ENCODE measurements at places on chromosomes 2 and 18.
A peak's percentile ranks its signal among the peaks of the same experiment; 100 is the strongest.

- DNase-seq: no peak
Observed at GRCh38 chr2:60821587-60822302, 59.6 kb upstream of the REL start.

GRCh38 chr2:197883354-197884032 is 79.1 kb downstream of the PLCL1 start:
- peak; percentile 51 for DNase-seq

- DNase-seq: no peak
Observed at GRCh38 chr2:9440058-9440727, 16.7 kb downstream of the CPSF3 start.

DNA sequence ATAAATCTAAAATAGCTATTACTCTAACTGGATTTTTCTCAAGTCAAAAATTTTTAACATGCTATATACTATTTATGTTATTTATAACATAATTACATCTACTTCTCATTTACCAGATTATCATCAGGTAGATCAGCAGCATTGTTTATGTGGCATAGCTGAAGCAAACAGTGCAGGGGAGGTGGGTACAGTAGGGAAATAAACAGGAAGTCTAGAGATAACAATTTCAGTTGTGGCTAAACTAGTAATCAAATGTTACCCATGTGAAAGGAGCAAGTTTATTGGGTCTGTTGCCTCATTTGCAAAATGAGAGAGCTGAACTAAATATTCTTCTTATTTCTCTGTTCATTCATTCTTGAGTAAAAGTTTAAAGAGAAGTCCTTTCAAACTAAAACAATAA is 27.7 kb downstream of the GFPT1 start:
- DNase-seq: no peak

DNA sequence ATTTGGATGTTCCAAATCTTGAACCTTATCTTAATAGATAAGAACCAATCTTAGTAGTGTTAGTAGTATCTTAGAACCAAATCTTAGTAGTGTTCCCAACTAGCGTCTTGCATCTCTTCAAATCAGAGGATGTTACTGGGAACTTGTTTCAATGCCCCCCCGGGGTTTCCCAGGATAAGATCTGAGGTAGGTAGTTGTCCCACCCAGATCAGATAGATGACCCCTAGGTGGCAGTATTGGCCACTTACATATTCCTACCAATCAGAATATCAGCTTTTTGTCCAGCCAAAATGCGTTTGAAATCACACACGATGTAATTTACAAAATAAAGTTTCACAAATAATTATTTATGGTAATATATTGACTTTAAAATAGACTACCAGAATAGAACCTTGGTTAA is 314.8 kb downstream of the MBD2 start:
- no peak for DNase-seq

GRCh38 chr2:100674666-100675065 is 111.9 kb downstream of the PDCL3 start:
- no peak for DNase-seq

GRCh38 chr2:2834105-2834504 is 503.0 kb upstream of the MYT1L start:
- DNase-seq: no peak

GRCh38 chr18:5294457-5295230 is 882 bp downstream of the ZBTB14 start:
- DNase-seq: peak; percentile 12

GRCh38 chr2:96260387-96261260 is 5.2 kb downstream of the TMEM127 start:
- DNase-seq: peak; percentile 37

GRCh38 chr2:157838442-157839161 is 37.5 kb downstream of the ACVR1 start:
- peak; percentile 49 for DNase-seq

GRCh38 chr2:172927641-172928357 is 147.8 kb upstream of the MAP3K20 start:
- peak; percentile 89 for DNase-seq

DNA sequence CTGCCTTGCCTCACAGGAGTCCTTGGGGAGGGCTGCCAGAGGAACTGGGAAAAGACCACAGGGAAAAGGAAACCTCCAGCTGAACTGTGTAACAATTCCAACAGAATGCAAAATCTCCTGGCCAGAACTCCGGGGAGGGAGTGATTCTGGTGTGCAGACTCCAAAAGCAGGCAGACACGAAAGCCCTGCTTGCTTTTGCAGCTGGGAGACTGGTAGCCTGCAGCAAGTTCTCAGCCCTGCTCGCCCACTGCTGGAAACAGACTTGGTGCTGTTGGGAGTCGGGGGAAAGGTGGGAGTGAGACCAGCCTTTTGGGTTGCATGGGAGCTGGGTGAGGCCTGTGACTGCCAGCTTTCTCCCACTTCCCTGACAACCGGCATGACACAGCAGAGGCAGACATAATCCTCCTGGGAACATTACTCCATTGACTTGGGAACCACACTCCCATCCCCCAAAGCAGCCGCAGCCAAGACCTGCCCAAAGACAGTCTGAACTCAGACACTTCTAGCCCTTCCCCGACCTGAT is 26.0 kb upstream of the NMI start:
- DNase-seq: no peak

GRCh38 chr2:54629914-54630857 is 93.3 kb upstream of the EML6 start:
- no peak for DNase-seq

- DNase-seq: no peak
Observed at GRCh38 chr2:59073286-59073685, 832.2 kb upstream of the FANCL start.

DNA sequence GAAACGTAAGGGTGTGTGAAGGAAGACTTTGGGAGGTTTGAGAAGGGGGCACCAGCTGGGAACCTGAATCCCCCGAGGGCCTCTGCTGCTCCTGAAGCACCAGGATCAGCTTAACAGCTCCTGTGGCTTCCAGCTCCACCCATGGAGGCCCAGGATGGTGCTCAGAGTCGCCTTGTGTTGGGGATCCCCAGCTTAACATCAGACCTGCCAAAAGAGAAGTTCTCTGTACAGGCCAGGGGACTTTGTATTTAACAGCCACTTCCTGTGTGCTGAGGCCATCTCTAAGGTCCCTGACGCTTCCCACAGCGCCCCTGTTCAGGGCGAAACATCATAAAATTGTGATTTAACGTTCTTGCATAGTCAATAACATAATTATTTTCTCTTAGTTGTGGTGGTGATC is 77.5 kb downstream of the NCK2 start:
- DNase-seq: no peak

DNA sequence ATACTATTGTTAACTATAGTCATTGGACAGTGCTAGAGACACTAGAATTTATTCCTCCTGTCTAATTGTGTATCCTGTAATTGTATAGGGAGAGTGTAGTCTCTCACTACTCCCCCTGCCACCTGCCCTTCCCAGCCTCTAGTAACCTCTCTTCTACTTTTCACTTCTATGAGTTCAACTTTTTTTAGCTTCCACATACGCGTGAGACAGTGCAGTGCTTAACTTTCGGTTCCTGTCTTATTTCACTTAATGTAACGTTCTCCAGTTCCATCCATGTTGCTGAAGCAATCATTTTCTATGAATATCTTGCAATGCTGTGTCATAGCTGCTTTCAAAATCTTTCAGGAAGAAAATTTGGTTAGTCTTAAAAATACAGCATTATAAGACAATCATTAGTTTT is 22.8 kb upstream of the RUFY4 start:
- no peak for DNase-seq

GRCh38 chr18:53946594-53946993 is 277.9 kb downstream of the MBD2 start:
- no peak for DNase-seq

DNA sequence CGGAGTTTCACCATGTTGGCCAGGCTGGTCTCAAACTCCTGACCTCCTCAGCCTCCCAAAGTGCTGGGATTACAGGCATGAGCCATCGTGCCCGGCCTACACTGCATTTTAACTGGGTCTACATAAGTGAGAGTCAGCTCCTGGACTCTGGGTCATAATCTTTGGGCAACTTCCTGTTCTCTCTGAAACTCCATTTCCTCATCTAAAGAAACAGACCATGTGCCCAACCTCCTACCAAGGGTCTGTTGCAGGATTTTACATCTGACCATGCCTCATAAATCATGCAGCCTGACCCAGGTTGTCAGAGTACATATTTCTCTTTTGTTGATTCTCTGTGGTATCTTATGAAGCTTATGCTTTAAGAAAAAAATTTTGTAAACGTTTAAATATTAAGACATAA is 280.4 kb downstream of the ALPK2 start:
- DNase-seq: no peak

GRCh38 chr2:108560241-108560811 is 26.1 kb downstream of the LIMS1 start:
- no peak for DNase-seq

- no peak for DNase-seq
Observed at GRCh38 chr2:215409331-215410127, 26.3 kb downstream of the FN1 start.

DNA sequence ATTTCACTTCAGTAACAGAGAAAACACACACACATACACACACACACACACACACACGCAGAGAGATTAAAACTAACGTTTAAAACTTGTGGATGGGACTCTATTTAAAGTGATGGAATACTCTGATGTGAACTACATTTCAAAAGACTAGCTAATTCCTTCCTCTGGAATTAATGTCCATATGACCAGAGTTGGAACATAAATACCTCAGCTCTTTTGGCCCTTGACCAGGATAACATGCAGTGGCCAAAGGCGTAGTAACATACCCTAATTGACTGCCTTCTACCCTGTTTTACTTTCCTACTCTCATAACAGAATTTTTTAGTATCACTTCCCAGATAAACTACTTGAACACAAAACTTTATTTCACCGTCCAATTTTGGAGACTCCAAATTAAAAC is 671.3 kb upstream of the CHAC2 start:
- DNase-seq: no peak

- no peak for DNase-seq
Observed at GRCh38 chr18:49460976-49461601, 644 bp upstream of the DYM start.

DNA sequence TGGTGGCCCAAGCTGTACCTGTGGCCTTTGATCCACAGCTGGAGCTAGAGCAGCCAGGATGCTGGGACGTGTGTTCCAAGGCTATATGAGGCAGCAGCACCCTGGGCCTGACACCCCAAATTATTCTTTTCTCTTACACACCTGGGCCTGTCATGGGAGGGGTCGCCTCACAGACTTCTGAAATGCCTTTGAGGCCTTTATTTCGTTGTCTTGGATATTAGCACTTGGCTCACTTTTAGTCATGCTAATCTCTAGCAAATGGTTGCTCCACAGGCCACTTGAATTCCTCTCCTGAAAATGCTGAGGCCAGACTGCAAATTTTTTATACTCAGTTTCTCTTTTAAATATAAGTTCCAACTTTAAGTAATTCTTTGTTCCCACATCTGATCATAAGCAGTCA is 22.0 kb upstream of the IL1R2 start:
- no peak for DNase-seq

GRCh38 chr2:212245880-212246279 is 292.7 kb downstream of the ERBB4 start:
- no peak for DNase-seq

DNA sequence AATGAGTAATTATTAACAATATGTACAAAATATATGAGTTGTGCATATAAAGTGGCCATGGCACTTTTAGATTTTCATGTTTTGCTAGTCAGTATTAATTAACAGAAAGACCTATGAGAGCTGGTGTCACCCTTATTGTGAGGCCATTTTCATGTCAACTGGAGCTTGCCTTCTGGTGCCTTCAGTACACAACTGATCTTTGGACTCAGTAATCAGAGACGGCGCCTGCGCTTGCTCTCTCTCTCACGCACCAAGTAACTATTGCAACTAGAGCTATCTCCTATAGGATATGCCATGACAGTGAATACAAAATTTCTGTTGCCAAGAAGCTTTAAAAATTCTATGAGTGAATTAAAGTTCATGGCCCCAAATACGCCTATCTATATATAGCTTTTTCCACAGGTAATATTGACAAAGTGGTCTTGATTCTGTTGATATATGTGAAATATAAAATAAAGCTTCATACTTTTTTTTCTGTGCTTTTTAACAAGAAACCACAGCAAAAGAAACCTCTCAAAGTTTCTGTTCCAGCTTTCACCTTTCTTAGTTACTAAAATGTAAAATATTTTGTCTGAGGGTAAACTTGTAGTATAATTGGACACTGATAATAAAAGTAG is 2.9 kb downstream of the SERTAD2 start:
- DNase-seq: no peak

GRCh38 chr2:240308111-240308651 is 127.3 kb upstream of the GPC1 start:
- no peak for DNase-seq

GRCh38 chr2:191617575-191617974 is 60.4 kb upstream of the NABP1 start:
- DNase-seq: no peak

GRCh38 chr2:109513749-109514588 is 99.8 kb downstream of the SEPTIN10 start:
- DNase-seq: peak; percentile 76

GRCh38 chr2:85725451-85725850 is 28.3 kb upstream of the ATOH8 start:
- DNase-seq: no peak

DNA sequence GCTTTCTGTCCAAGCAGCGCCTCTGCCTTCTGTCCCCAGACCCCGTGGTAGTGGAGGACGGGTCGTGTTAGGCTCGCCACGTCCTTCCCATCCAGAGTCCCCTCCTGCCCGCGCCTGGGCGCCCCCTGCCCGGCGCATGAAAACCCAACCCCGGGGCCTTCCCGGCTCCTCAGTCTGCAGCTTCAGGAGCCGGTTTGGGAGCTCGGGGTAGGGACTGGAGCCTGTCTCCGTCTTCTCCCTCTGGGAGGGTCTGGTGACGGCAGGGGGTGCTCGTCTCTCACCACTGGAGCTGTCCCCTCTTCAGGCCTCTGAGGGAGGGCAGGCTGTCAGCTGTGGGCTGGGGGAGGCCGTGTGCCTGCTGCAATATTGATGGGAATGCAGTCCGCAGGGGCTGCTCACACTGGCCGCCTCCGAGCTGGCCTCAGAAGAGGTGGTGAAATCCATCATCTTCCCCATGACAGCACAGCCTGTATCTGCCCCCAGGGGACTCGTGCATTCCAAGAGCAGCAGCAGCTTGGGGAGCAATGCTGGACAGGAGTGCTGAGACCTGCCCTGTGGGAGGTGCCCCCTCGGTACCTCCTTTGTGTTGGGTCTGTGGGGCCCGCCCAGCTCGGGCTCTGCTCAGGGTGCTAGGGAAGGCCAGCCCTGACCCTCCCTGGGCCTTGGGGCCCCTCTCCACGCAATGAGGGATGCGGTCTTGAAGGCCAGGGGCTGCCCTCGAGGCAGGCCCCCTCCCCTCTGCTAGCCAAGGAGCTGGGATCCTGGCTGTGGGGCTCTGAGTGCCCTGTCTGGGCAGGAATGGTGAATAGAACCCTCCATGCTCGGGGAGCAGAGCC is 17.8 kb upstream of the KLHL30 start:
- DNase-seq: no peak

- DNase-seq: no peak
Observed at GRCh38 chr2:3785220-3785889, 82.0 kb downstream of the DCDC2C start.

- DNase-seq: no peak
Observed at GRCh38 chr2:19764998-19765397, 136.8 kb downstream of the TTC32 start.

DNA sequence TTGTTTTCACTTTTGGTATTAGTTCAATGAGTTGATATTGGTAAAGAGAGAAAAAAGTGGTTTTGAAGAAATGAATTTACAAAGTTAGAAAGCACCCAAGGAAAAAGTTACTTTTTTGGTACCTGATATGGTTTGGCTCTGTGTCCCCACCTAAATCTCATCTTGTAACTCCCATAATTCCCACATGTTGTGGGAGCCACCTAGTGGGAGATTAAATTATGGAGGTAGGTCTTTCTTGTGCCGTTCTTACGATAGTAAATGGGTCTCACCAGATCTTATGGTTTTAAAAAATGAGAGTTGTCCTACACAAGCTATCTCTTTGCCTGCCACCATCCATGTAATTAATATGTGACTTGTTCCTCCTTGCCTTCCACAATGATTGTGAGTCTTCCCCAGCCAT is 965.6 kb upstream of the NRXN1 start:
- no peak for DNase-seq
